M059J (cell line): ENCODE measurements at places on chromosomes 2 and 18.

DNA sequence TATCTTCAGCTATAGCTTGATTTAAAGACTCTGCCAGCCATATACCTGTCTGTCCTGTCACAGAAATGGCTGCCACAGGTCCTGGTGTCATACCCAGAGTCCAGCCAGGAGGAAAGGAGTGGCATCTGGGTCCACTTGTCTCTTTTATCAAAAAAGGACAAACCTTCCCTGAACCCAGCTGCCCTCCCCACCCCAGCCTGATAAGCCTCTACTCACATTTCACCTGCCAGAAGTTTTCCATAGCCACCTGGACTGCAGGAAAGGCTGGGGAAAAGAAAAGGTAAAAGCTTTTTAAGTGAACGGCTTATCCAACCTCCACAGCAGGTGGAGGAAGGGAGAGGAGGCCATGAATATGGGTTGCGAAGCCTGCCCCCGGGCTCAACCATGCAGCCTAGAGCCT is 32.8 kb downstream of the TMEM163 start:
- no peak for DNase-seq

DNA sequence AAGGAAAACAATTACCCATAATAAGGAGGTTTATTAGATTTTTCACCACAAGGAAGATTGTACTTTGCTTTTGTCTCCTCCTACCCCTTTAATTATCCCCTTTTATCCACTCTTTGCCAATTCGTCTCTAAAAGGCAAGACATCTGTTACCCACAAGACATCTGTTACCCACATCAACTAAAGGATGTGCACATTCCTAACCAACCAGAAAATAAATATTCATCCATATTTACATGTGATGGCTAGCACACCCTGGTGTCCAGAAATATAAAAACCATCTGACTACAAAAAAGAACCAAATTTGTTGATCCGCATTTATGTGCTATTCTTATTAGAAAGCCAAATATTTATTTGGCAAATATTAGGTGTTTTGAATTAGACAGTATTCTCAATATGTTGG is 35.7 kb downstream of the ACVR1C start:
- peak; percentile 1 for DNase-seq

DNA sequence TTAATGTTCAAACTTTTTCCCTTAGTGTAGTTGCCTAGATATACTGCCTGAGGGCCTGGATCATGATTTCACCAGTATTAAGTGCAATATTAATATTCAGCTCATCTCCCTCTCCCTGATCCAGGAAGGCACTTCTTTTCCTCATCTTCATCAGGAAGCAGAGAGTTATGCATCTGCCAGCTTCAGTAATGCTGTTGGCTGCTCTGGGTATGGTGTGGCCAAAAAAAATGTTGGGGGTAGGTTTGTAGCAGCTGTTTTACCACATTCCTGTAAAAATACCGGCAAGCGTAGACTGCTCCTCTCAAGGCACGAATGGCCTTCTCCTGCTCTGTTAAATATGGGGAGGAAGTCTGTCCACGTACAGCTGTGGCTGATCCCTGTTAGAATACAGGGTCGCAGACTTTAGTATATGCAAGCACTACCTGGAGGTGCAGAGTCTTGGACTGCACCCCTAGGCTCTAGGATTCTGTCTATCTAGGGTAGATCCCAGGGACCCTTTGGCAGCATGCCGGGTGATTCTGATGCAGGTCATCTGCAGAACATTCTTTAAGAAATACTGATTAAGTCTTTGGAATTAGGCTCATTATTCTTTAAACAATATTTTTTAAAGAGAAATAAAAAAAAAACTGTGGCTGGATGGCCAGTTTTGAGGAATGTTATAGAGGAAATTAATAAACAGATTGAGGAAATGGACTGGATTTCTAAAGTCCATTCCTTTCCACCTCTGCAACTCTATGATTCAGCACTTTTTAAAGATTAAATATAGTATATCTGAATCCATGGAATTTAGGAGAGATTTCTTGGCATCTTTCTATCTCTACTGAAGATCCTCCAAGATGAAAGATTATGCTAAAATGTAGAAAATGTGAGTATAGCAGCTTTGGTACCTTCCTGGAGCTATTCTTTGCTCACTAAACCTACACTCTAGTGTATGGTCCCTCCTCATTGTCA is 21.0 kb upstream of the GLS start:
- peak; percentile 75 for DNase-seq

DNA sequence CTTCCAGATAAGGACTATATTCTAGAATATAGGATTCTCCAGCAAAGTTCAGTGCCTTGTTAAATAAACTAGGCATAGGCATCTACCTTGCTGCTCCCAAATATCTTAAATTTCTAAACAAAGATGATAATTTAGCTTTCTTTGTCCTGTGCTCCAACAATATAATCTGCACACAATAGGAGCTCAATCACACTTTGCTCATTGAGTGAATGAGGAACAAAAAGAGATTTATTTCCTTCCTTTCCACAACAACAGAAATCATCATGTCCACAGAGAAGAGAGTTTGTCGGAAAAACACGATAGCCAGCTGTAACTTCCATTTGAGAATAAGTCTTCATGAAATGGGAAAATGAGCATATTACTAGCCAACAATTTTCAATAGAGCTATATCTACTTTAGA is 256.7 kb downstream of the TCF4 start:
- DNase-seq, result no peak

GRCh38 chr18:33744032-33744697 is 166.1 kb downstream of the ASXL3 start:
- DNase-seq, result no peak

- DNase-seq, result no peak
Measured at GRCh38 chr2:175277772-175278171, 96.3 kb upstream of the ATP5MC3 start.

GRCh38 chr2:98346311-98347236 is at the start of gene CNGA3:
TSS of gene CNGA3 (plus strand) at chr2:98346456. CDS start at chr2:98369976, 23,520 bp downstream.
- DNase-seq, result peak; percentile 10
